ENCODE measurements at places on chromosomes 2 and 18.

DNA sequence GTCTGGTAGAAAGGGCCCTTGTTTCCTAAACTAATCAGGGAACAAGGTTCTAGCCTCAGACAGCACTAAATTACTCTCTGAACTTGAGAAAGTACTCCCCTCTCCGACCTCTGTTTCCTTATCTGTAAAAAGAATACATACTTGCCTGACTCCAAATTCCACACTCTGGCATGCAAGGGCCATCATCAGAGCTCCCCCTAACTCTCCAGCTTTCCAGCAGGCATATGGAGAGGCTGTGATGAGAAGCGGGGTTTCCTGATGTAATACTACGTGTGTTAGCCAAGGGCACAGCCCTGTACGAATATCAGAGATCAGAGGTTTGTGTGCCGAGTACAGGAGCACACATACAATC is 1.8 kb upstream of the EVA1A start:
- no peak for DNase-seq

- no peak for DNase-seq
These were observed 48.1 kb downstream of the ATOH8 start for GRCh38 chr2:85801871-85802270.

- DNase-seq, result no peak
These were observed 559.7 kb downstream of the BCL11A start for GRCh38 chr2:59993726-59994125.

DNA sequence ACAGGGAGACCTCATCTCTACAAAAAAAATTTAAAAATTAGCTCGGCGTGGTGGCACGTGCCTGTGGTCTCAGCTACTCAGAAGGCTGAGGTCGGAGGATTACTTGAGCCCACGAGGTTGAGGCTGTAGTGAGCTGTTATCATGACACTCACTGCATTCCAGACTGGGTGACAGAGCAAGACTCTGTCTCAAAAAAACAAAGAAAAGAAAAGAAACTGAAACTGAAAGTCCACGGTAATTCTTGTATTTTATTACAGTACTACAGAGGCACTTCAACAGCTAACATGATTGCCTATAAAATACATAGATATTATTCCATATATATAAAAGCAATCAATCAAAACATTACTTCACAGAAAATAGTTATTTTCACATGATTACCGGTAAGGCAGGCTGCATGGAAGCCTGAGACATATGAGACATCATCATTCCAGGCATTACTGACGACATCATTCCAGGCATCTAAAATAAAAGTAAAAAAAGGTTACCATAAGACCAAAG is 23.1 kb downstream of the PRPF40A start:
- DNase-seq, result peak; percentile 87

DNA sequence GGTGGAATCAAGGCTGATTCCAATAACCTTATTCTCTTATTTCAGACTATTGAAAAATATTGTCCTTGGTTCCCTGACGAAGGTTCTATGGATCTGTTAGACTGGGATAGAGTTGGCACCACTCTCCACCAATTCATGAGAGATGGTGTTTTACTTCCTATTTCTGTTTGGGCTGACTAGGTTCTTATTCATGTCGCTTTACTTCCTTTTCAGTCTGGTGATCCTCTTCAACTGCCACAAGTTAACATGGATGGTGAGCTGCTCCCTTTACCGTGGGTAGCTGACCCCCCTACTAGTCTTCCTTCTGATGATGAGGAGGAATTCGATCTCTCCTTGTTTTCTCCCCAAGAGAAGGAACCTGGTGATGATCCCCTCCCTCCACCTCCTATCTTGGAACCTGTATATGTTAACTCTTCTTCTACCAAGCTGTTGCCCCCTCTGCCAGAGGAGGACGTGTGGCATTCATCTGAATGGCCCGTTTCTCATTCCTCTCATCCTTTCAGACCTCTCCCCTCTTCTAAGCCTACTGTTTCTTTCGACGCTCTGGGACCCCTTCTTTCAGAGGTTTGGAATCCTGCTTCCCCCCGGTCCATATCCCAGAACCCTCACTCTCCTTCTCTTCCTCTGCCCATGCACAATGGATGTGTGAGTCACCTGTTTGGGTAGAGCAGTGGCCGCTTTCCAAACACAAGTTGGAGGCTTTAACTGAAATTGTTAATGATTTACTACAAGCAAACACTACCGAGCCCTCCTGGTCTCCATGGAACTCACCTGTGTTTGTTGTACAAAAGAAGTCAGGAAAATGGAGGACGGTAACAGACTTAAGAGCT is 13.5 kb upstream of the CNOT11 start:
- DNase-seq, result peak; percentile 32

GRCh38 chr2:128233790-128234395 is 84.8 kb downstream of the HS6ST1 start:
- DNase-seq, result no peak

GRCh38 chr2:131043199-131044074 is 49.8 kb downstream of the FAM168B start:
- DNase-seq, result no peak

DNA sequence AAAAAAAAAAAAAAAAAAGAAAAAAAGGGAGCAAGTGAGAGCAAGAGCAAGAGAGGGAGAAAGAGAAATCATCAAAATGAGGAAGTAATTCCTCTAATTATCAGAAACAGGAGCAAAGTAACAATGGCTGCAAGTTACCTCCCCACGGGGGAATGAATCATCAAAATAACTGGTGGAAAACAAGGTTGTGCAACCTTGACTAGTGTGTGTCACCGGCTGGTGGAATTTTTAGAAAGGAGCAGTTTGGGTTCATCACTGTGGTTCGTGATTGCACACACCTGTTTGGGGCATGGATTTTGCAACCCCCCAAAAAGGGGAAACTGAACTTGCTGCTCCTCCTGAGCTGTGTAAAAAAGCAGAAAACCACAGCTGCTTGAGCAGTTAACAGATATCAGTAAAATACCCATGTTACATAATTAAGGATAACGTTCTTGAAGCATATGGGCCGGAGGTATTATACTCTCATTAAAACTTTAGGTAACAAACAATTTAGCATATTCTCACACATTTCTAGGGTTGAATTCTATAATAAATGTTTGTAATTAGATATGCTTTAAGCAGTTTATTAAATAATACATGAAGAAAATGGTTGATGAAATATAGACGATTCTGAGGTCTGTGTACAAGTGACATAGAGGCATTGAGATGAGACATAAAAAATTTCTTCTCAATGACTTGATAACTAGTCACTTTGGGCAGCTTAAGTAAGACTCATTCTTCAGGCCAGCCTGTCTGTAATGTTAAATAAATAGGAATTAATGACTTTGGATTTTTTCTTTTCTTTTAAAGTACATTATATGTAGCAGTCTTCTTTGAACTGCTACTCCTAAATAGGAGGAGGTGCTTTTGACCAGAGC is 184.2 kb upstream of the ZEB2 start:
- DNase-seq, result peak; percentile 42

- no peak for DNase-seq
These were observed 79.8 kb downstream of the ITGB1BP1 start for GRCh38 chr2:9343524-9343923.

All from astrocyte of the hippocampus (primary cell).